ENCODE measurements at places on chromosomes 2 and 18.

GRCh38 chr2:200863782-200864175, 679 bp downstream of the CLK1 start:
- no peak for DNase-seq

GRCh38 chr2:26054598-26055348, 20.9 kb downstream of the RAB10 start:
- no peak for DNase-seq

GRCh38 chr2:17780546-17780945, 26.6 kb downstream of the GEN1 start:
- DNase-seq: no peak

- peak; percentile 51 for DNase-seq
These were observed 22.6 kb upstream of the SUCLG1 start for GRCh38 chr2:84481702-84482101.

DNA sequence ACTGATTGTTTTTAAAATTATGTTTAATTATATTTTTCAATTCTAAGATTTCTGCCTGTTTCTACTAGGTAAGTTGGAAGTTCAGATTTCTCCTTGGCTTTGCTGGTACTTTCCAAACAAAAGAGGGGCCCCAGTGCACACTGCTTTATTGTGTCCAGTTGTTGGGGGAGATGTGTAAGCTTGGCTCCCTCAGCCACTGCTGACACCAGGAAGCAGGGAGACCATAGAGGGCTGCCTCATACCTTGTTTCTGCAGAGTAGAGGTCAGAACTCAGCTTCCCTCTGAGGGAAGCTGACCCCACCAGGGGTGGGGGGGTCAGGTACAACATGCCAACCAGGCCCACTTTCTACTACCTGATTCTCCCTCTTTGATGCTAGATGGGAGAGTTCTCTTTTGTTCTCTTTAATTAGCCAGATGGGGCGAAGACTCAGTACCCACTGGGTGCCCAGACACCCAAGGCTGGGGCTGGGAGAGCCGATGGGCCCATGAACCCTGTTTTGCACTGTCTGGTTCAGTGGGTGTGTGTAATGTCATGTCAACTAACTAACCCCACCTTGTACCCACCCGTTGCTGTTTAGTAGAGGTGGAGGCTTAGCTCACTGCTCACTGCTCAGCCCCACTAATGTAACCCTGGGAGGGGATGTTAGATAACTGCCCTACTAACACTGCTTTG, 14.7 kb downstream of the BCL2L11 start:
- DNase-seq: no peak

GRCh38 chr2:57075226-57075625, 891.4 kb downstream of the CCDC85A start:
- no peak for DNase-seq

DNA sequence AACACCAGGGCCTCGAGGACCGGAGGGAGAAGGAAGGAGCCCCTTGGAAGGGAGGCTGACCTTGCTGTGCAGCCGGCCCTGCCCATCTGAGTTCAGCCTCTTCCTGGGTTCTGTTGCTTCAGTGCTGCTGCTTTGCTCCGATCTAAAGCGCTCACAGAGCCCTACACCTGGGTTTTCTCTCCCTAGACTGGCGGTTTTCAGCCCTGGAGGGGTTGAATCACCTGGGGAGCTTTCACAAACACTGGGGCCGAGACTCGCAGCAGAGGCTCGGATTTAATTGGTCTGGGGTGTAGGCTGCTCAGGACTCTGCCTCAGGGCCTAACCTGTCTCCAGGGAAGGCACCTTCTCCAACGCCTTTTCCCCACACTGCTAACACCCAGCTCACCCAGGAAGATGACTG, 40.9 kb upstream of the SMAD7 start:
- DNase-seq: no peak

DNA sequence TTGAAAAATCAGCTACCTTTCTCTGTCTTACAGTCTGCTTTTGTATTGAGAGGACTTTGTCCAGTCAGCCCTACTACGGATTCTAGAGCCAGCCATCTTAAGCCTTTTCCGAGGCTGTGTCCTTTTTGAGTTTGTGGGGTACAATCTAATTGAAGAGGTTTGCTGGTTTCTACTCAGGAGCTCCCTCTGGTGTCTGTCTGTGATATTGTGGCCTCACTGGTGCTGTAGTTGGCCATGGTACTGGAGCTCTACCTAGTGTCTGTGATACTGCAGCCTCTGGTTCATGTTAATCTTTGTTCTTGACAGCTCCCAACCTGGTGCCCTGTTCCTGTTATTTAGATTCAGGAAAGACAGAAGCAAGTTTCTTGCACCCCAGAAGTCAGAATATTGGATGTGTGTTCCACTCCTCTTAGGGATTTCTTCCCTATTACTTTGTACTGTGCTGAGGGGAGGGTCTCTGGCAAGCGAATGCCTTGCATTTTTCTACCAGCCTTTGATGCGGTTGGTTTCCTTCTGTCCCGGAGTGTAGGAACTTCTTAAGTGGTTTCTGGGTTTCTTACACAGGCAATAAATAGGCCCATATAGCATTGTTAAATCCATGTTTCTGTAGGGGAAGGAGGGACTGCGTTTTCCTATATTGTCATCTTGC, 78.5 kb downstream of the ACSL3 start:
- no peak for DNase-seq

- no peak for DNase-seq
These were observed 95.7 kb downstream of the USP40 start for GRCh38 chr2:233470839-233471238.

All from skeletal muscle cell (primary cell).